ENCODE measurements at places on chromosomes 11 and 22.

GRCh38 chr11:43681401-43681942 lies 934 bp downstream of the HSD17B12 start:
- peak; percentile 16 for DNase-seq

DNA sequence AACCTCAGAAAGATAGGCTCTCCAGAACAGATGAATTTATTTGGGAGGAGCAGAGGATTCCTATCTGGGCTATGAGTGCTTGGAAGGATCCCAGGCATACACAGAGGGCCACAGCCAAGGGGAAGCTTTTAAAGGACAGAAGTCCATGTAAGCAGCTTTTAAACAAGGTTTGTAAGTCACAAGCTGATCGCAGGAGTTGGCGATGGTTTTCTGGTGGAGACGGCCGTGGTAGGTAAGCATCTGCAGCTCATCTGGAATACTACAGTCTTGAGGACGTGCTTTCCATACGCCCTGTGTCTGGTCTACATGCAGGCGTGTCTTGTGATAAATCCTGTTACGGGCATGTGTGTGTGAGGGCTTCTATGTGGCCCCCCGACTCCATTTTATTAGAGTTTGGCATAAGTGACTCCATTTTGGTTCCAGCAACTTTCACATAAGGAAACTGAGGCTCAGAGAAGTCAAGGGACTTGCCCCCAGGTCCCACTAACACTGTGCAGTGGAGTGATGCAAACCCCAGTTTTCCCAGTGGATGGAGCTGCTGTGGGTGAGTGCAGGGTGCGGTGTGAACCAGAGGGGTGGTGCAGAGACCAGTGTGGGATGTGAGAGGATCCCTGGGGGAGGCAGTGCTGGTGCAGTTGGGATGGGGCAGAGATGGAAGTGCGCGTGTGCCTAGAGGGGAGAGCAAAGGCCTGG lies 11.8 kb upstream of the ACY3 start:
- no peak for DNase-seq

DNA sequence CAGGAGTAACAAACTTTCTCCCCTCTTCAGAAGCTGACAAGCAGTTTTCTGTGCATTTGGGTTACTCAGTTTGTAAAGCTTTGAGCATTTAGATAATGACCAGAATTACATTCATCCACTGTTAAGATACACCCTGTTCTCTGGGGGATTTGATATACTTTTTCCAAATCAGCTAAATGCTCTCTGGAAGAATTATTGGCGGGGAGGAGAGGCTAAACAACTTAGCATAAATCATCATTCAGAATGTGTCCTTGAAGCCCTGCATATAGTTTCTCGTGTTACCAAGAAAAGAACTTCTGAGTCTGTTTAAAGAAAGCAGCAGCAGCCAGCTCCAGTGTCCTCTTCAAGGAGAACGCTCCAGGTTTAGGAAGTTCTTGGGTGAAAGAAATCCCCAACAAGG lies 54.9 kb upstream of the LDLRAD3 start:
- no peak for DNase-seq

- DNase-seq: no peak
Observed at GRCh38 chr11:91394727-91395414, 829.7 kb upstream of the FAT3 start.

- no peak for DNase-seq
Observed at GRCh38 chr11:9884601-9885000, 220.7 kb downstream of the SWAP70 start.

DNA sequence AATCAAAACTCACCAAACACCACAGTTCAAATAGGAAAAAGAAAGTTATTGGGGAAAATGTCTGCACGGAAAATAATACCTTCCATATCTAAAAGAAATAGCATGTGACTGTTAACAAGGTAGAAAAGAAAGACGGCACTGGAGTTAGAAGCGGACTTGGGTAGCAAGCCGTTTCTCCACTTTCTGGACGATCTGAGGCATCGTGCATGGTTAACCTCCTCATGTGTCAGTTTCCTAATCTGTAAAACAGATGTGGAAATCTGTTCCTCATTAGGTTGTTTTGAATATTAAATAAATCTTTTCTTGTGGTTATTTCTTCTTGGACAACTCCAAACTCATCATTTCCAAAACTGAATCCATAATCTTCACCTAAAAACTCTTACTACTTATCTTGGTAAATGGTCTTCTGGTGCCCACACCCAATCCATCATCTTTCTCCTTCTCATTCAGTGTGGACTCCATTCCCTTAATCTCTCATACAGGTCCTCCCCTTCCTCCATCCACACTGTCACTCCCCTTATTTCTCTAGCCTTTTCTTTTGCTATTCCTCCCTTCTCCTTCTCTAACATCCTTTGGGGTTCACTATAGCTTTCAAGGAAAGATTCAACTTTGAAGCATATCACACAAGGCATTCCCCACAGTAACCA lies 53.5 kb downstream of the VSIG10L2 start:
- no peak for DNase-seq

GRCh38 chr22:29316141-29316828 lies 788 bp upstream of the RASL10A start:
- no peak for DNase-seq

DNA sequence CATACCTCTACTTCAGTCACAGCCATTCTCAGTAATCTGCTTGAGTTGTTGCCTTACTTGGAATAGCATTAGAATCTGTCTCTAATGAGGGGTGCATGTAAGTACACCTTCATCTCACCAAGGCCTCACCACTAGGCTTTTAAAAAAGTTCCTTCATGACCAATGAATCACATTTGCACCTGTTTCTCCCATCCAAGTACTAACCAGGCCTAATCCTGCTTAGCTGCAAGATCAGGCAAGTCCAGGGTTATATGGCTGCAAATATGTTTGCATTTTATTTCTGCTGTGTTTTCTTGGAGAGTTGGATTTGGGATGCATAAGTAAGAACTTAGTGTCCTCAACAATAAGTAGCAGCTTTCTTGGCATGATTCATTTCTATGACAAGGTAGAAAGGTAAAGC lies 66.9 kb downstream of the BBOX1 start:
- no peak for DNase-seq

DNA sequence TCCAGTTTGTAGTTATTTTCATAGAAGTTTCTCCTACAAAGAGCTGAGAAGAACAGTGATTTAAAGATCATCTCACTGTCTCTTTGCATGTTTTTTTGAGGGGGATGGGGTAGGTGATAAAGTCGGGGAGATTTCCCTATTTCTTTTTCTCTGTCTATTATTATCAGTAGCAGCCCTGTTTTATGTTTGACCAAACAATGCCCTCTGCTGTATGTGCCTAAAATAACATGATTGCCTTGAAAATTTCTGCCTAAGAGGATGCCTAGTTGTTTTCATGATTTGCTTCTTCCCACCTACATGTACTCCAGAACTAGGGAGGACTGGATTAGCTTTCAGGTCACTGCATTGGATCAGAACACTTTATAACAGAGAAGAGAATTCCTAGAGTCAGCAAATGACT lies 1330.2 kb downstream of the LRRC4C start:
- DNase-seq: no peak

- DNase-seq: no peak
Observed at GRCh38 chr11:80569832-80570231, 1129.0 kb upstream of the TENM4 start.

GRCh38 chr22:30310881-30311771 lies 15.6 kb downstream of the TBC1D10A start:
- peak; percentile 57 for DNase-seq

DNA sequence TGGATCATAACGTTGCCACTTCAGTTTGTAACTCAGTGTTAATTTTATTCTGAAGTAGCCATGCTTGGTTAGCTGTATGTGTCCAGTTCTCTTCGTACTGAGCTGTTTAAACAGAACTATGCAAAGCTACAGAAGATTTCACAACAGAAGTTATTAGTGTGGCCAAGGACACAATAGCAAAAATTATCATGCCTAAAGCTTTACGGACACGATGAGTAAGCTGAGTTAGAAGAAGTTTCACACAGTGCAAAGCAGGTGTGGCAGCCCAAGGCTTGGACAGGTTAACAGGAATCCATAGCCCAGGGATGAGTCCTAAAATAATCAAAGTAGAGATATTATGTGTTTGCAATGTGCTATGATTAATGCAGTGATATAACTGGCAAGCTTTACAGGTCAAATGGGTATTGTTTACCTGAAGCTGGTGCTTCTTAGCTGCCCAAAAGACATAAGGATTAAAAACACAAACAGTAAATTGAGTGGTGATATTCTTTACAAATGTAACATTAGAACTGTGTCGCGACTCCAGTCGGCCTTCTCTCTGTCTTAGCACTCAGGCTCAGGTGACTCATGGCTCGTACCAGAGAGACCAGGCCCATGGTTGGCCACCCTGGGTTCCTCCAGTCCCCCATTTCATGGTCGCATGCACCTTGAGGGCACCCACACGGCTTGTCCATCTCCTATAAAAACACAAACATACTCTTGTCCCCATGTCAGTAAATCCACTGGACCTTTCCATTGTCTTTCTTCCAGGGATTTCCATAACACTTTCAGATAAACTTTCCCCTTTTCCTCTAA lies 35.5 kb upstream of the NCAM1 start:
- DNase-seq: no peak

DNA sequence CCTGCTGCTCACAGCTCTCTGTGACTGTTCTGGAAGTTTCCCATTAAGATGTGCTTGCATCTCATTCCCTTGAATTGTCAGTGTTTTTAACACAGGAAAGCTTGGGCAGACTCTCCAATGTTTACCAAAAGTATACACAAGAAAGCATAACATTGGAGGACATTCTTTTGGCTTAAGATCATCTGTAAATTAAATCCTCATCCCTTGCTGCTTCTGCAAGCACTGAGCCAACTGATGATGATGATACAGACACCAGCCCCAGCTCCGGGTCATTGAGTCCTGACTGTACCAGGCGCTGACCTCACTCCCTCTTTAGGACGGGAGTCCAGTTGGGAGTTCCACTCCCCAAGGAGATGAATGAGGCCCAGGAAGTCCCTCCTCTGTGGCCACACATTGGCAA lies 23.8 kb downstream of the CD82 start:
- peak; percentile 82 for DNase-seq

- peak; percentile 67 for DNase-seq
Observed at GRCh38 chr11:74726547-74727182, 4.6 kb downstream of the CHRDL2 start.

DNA sequence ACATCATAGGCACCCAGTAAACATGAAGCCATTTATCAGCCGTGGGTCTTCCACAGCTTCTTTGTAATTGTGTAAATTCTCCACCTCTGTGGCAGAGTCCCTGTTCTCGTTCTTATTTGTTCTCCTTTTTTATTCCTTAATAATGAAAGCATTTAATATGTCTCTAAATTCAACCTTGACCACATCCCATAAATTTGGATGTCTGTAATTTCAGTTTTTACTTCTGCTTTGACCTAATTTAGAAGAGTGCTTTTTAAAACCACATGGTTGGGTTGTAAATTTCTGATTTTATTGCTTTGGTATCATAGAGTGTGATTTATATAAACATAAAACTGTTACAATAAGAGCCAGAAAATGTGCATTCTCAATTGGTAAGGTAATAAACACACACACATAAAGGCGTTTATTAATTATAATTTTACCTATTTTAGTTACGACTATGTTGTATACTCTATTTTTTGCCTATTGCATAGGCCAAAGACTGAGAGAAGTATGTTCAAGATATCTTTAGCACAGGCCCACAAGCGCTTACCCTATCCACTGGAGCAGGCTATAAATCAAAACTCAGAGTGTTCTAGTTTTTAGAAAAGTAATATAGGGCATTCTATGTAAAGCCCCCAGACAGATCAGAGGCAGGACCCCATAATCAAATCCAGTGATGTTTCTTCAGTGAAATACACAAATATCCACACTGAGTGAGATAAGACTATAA lies 58.0 kb upstream of the CCND1 start:
- no peak for DNase-seq

DNA sequence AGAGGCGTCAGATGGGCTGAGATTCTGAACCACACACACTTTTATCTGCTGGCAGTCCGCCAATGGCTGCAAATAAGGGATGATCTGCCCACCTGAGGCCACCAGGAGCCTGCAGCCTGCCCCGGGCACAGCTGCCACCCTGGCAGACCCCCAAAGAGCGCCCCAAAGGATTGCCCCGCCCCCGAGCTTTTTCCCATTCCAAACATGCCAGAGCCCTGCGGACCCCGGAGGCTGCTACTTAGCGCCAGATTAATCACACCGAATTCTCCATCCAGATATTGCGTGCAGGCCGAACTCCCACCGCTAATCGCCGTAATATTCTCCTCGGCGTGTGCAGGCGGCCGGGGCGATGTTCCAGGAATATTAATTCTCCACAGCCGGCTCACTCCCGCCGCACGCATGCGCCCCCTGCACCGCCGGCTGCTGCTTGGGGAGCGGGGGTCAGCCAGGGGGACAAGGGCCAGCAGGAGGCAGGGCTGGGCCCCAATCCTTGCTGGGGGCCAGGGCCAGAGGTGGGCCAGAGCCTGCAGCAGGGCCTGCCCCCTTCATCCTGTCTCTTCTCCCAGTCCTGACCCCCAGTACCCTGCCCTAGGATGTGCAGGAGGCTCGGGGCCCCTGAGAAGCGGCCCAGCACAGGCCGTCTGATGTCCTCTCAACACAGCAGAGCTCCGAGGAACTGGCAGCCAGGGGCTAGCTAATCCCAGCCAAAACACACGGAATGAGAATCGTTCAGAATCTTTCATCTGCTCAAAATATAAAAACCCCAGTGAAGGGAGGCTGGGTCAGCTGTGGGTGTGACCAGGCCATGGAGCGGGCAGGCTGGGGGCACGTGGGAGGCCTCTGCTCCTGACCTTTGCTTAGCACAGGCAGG lies 19.5 kb upstream of the TCF20 start:
- DNase-seq: no peak

DNA sequence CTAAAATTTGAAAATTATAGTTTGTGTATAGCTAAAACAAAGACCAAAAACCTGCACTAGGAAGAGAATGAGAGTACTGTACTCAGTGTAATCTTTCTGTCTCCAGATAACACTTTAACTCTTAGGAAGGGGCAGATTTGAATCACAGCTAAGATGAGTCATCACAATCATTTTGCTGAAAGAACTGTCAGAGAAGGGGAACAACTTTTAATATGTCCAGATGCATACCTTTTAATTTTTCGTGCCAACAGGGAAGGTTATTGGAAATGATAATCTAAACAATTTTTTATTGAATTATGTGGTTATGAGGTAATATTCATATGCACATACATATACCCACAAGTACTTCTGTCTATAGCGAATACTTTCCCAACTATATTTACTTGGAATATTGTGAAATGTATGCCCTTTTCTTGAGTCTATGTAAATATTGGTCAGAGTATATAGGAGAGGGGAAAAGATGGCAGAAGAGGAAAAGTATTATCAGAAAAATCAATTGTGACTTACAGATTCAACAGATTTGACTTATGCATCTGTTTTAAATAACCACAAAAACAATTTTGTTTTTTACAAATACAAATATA lies 51.1 kb upstream of the MUC15 start:
- DNase-seq: no peak

DNA sequence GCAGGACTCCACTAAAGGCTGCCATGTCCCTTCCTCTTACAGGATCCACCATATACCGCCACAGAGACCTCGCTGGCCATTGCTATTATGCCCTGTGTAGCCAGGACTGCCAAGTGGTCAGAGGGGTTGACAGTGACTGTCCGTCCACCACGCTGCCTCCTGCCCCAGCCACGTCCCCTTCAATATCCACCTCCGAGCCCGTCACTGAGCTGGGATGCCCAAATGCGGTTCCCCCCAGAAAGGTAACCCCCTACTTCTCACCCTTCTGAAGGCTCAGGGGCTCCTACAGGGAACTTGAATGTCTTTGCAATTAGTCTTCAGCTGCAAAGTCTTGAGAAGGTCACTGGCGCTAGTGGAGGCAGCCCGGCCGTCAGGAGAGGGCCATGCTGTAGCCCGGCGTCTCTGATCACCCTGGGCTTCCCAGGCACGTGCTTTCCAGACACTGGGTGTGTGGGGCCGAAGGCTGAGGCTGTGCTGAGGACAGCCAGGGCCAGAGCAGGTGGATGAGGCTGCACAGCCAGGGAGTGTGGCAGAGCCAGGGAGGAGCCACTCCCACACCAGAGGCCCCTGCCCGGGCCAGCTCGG lies 30.0 kb upstream of the MUC5B start:
- DNase-seq: no peak
